ENCODE measurements at places on chromosomes 5 and 9. TPM values are rescaled to one million over a fixed set of nuclear protein-coding genes. Genes with fewer than 3 reads are reported as not detected.

Gene TMOD1
- 0.69 TPM for total RNA-seq

Gene HEMGN
- total RNA-seq, result not detected

Gene TSPAN17
- 40.4 TPM for total RNA-seq

Gene SCAI
- total RNA-seq, result 10.9 TPM

Gene PGGT1B
- total RNA-seq, result 16.1 TPM

Gene PCDHGA9
- total RNA-seq, result 5.5 TPM

Gene VCAN
- total RNA-seq, result 2,405 TPM

Gene CD274
- total RNA-seq, result 4.8 TPM

Gene ADAMTSL2
- total RNA-seq, result 10.6 TPM
